ENCODE measurements at places on chromosomes 7 and 10.

DNA sequence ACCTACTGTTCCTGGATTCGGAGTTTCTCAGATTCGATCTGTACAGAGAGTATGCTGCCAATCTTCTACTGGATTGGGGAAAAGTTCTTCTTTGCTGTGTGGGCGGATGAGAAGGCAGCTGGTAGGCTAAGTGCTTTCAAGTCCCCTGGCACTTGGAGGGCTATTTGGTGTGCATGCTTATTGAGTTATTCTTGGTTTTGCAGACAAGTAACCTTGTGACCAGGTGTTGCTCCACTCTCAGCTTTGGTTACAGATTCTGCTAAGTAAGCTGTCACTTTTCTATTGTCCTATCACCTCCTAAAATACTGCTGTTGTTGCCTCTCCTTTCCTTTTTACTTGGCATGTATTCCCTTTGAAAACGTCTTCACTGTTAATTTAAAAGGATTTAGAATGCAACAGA lies 1375.1 kb upstream of the LRRTM3 start:
- no peak for DNase-seq

- DNase-seq = no peak
Measured at GRCh38 chr7:74575083-74575784, 82.3 kb upstream of the GTF2I start.

GRCh38 chr7:2175091-2175490 lies 57.7 kb downstream of the MAD1L1 start:
- no peak for DNase-seq

- no peak for DNase-seq
Measured at GRCh38 chr10:130422366-130423324, 286.5 kb downstream of the GLRX3 start.

DNA sequence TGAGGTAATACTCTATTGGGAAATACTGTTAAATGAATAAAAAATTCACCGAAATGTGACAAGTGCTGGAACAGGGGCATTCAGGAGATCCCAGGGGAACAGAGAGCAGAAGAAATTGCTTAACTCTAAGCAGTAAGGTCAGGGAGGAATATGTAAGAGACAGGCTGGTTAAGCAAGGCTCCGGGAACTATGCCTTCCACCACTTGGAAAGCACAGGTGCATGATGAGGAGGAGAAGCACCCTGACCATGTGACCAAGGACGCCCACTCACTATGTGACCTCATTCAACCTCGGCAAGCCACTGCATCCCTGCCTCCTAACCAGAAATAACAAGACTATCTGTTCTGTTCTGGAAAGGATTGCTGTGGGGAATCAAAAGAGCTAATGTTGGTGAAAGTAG lies 218.4 kb downstream of the ELMO1 start:
- DNase-seq = no peak

- no peak for DNase-seq
Measured at GRCh38 chr7:155984609-155985405, 172.5 kb upstream of the SHH start.

- DNase-seq = no peak
Measured at GRCh38 chr7:133461421-133461820, 208.5 kb downstream of the EXOC4 start.

GRCh38 chr10:121217331-121217730 lies 366.2 kb downstream of the WDR11 start:
- DNase-seq = no peak

GRCh38 chr7:123210986-123211385 lies 11.2 kb upstream of the SLC13A1 start:
- no peak for DNase-seq

DNA sequence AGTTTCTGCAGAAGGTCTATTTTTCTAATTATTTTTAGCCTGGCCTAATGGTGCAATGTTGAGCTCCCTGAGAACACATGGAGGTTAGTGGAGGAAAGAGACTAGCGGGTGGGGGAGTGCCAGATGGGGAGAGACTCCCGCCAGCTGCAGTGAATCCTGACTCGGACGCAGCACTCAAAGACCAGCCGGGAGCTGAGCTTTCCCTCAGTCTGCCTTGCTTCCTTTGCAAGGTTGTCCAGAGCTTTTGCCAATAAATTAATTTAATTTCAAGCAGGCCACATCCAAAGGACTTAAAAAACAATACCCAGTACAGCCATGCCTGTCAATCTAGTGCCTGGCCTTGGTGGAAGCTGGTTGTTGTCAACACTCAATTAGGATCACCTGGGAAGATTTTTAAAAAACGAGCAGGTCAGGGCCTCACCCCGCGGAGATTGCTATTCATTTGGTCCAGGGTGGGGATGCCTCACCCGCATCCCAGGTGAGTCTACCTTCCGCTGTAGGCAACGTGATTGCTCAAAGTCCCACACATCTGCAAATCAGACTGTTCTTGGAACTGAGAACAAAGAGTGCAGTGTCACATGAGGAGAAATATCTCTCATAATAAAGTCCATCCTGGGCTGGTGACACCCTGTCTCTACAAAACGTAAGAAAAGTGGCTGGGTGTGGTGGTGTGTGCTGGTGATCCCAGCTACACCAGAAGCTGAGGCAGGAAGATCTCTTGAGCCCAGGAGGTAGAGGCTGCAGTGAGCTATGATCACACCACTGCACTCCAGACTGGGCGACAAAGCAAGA lies 4.0 kb downstream of the CLRN3 start:
- DNase-seq = no peak

DNA sequence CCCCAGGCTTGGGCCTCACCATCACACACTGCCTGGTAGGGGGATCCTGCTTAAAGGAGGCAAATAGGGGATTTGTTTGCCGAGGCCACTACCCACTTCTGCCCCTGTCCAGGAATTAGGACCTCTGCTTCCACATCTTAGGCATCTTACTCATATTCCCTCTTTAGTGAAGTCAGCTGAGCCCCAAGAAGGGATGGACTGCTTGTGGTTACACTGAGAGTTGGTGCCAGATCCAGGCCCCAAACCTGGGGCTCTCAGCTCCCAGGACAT lies 1.6 kb upstream of the GPRIN2 start:
- DNase-seq = no peak

DNA sequence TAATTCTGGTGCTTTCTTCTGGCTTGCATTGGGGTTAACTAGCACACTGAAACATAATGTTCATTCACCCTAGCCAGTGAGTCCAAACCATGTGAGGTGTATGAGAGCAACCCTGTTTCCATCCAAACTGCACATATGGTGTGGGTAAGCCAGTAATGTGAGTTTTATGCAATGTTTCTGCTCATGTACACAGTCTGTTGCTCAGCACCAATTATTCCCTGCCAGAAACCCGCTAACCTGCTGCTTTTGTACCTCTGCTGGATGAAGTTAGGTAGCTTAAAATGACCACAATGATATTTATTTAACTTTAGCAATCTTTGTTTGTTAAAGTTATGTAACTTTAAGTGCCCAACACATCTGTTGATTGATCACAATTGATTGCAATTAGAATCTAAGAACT lies 93.7 kb upstream of the RPA3 start:
- no peak for DNase-seq

DNA sequence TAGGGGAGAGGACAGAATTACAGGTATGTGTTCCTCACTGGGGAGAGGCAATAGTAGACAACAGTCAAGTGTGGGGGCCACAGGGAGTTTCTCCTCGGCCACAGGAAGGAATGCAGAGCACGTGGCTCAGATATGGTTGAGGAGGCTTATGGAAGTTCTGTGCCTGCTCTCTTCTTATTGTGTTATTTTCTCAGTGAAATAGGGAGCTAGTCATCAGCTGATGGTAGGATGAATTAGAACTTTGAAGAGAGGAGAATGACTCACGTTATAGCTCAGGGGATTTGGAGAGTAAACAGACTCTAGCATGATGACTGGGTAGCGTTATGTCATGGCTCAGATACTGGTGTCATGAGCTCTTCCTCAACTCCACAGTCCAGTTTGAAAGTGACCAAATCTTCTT lies 308.3 kb upstream of the IGFBP3 start:
- DNase-seq = no peak

GRCh38 chr7:132654150-132654549 lies 77.9 kb upstream of the PLXNA4 start:
- no peak for DNase-seq

DNA sequence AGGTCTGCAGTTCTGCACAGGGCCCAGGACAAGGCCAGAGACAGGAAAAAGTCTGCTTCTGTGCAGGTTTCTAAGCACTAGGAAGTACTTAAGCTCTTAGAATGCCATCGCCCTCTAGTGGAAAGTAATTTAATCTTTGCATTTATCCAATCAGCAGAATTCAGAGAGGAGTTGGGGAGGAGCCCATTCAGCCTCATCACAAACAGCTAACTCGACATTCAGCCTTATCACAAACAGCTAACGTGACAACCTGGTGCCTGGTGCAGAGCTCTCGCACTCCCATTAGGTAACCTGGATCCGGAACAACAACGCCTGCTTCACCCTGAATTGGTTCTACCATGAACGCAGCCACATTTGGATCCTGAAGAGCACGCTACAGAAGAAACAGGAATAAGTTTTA lies 15.2 kb downstream of the OAT start:
- DNase-seq = no peak

DNA sequence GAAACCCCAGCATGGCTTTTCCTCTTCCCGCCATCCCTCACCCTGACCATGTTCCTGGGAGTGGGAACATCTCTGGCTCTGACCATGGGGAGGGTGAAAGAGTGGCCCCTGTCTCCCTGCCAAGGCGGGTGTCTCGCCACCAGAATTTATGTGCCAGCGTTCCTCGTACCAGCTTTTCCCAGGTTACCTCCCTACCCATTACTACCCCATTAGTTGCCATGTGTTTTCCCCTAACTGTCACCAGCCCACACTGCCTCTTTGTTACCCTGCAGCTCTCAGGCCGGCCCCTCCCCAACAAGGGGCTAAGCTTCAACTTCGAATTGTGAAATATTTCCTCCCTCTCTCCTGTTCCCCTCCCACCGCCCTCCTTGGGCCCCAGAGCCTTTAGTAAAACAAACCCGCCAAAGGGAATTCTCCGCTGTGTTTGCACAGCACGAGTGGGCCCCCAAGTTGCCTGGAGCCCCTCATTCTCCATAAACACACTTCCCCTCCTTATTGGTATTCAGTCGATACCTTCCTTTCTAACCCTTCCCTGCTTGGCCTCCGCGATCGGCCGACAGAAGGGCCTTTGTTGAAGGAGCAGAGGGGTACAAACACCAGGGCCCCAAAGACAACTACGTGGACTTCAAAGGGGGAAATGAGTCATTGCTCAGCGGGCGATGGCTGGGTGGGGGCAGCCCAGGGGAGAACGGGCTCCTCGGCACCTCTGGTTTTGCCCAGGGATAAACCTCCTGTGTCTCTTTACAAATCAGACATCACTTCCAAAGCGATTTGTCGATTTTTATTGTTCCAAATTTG lies 45.5 kb downstream of the SLIT1 start:
- no peak for DNase-seq

DNA sequence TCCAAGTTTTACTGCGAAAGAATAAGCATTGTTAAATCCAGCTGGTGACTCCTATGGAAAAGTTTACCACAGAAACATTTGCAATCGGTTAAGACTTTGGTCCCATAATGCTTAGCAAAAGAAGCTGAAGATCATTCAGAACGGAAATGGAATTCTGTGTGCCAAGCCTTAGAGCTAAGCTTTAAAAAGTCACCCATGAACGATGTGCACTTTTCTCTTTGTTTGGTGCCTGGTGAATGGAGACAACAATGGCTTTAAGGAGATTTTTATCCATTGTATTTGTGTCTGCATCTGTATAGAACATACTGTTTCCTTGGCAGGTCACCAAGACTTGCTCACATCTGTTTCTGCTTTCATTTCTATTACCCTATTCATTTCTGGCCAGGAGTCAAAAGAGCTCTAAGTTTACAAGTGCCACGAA lies 26.3 kb upstream of the COL1A2 start:
- no peak for DNase-seq

GRCh38 chr10:17607060-17607459 lies 10.1 kb downstream of the HACD1 start:
- DNase-seq = no peak

DNA sequence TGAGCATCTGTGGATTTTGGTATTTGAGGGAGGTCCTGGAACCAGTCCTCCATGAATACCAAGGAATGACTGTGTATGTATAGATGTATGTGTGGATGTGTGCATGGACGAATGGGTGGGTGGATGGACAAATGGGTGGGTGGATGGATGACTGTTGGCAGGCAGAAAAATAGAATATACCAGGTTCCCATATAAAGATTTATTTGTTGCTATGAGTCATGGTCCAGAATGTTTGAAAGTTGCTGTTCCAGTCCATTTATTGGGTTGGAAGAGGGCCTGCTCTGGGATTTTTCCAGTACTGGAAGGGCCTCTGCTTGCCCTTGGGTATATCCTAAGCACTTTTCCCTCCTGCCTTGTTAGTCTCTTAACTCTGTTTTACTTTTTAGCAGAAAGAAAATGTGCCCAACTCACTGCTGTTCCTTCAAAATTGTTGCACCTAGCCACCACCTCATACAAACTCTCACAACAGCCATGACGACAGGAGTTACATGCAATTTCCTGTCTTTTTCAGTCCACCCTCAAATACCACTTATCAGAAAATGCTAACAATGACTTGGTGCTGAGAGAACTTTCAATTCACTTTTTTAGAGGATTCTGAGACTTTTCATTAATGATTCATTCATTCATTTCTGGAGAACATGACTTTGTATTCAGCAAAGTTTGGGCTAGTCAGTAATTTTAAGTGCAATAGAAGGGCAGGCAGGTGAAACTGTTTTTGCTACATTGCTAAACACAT lies 108.1 kb downstream of the EEPD1 start:
- no peak for DNase-seq

DNA sequence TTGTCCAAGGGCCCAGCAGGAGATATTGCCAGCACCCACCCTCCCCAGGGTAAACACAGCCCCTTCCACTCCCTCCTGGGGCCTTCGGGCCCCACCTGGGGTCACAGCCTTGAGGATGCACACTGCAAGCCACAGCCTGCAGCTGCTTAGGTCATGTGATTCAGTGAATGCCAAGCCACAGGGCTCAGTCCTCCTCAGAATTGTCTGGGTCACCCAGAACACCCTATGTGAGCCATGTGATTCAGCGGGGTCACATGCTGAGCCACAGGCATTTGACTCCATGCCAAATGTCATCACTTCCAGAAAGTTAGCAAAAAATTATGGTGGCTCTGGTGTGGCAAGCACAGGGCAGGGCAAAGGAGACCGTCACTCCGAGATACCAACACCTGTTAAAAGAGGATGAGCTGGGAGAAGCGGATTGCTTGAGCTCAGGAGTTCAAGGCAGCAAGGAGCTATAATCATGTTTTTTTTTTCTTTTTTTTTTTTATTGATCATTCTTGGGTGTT lies 17.2 kb upstream of the PSAP start:
- DNase-seq = no peak

DNA sequence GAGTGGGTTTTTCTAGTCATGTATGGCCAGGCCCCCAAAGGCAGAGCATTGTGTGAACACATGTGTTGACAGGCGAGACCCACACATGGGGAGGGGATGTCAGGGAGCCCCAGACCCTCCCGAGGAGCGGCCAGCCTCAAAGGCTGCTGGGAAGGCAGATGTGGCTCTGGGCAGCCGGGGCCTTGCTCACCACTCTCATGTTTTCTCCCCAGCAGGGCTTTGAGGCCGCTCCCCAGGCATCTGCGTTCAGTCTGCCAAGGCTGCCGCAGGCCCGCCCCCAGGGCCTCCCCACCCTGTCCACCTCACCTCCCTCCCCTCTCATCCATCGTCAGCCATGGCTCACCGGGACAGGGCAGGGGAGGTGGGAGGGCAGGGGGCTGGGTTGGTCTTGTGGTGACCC lies 16.6 kb upstream of the VSIR start:
- DNase-seq = no peak

GRCh38 chr10:109978481-109978880 lies 29.3 kb upstream of the ADD3 start:
- DNase-seq = peak; percentile 39

Measured in stimulated activated CD4-positive, alpha-beta T cell treated with anti-CD3 and anti-CD28 coated beads, Interleukin-1b, Interleukin-23, amount 100 ng/mL, for 24 hours (primary cell).